ENCODE measurements at places on chromosomes 7 and 10.

DNA sequence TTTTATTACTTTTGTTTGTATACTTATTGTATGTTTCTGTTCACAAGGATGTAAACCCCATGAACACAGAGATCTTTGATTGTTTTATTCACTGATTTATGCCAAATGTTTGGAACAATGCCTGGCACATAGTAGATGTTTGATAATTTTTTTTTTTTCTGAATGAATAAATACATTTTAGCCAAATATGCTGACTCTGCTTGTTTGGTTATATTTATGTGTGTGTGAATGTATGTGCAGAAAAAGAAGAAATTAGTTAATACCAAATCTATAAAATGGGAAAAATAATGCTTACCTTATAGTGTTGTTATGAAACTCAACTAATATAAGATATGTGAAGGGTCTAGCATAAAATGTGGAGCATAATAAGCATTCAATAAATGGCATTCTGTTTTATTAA lies 203.9 kb downstream of the MDFIC start:
- DNase-seq, result no peak

DNA sequence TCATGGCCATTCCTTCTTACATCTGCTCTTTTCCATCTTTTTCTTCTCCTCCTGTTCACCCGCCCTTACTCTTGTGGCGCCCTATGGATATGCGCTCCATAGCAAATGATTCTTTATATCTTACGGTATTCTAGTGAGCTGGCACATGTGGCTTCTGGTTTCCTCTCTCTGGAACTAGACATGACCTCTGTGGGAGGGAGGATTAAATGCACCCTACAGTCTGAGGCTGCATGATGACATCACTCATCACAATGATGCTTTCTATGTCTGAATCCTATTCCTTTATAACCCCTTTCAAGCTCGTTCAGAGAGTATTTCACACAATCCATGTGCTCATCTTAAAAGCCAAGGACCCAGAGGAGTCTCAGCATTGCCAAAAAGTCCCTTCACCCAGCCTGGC lies 153.3 kb downstream of the EGFR start:
- no peak for DNase-seq

DNA sequence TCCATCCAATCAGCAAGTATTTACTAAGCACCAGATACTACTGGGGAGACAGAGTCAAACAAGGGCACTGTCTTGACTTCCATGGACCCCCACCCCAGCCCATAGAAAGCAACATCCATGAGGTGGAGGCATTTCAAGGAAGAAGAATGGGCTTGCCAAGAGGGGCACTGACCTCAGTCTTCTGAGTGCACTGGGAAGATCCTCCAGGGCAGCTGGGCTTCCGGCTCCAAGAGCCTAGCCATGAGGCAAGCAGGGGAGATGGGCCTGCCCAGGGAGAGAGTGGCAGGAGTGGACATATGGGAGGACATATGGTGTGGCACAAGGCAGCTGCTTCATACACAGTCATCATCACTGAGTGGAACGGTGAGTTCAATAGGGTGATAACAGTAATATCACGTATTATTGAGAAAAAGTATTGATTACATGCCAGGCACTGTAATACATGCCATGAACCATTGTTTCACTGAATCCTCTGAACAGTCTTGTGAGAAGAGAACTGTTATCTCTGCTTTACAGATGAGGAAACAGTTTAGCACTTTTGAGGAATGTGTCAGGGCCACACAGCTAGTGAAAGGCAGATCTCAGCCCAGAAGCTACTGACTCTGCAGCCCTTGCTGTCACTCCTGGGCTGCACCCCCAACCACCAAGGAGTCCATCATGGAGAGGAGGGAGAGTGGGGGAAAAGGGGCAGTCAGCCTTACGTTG lies 331.7 kb upstream of the ZMIZ1 start:
- DNase-seq, result no peak

DNA sequence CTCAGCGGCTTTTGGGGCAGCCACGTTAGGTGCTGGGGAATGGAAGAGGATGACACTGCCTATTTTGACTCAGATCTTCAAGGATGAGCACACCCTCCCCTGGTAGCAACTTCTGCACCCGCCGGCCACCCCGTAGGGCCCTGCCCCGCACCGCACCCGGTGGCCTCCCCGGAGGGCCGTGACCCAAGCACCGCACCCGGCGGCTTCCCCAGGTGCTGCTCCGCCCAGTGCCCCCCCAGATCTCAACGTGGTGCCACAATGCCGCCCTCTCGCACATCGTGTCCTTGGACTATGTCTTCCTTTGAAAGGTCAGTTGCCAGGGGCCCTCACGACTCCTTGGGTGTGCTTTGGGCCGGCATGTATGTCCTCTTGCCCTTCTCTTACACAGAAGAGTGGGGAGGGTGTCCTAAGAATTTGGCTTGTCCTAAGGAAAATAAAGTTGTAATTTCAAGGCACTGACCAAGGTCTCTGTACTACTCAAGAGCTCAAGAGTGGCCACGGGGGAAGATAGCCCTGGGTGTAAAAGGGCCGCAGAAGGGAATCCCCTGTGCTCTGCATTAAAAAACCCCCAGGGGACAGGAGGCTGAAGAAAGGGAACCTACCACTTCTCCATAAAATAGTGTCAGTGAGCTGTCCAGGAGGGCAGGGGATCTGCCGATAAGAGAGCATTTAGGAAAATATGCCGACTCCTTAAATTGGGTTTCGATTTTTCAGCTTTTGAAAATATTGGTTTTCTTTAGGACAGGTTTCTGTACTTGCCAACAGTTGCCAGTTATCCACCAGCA lies 1.6 kb upstream of the LANCL2 start:
- no peak for DNase-seq

GRCh38 chr10:52212062-52212461 lies 102.0 kb upstream of the DKK1 start:
- no peak for DNase-seq

GRCh38 chr7:98294326-98294725 lies 12.8 kb downstream of the BRI3 start:
- DNase-seq, result no peak

DNA sequence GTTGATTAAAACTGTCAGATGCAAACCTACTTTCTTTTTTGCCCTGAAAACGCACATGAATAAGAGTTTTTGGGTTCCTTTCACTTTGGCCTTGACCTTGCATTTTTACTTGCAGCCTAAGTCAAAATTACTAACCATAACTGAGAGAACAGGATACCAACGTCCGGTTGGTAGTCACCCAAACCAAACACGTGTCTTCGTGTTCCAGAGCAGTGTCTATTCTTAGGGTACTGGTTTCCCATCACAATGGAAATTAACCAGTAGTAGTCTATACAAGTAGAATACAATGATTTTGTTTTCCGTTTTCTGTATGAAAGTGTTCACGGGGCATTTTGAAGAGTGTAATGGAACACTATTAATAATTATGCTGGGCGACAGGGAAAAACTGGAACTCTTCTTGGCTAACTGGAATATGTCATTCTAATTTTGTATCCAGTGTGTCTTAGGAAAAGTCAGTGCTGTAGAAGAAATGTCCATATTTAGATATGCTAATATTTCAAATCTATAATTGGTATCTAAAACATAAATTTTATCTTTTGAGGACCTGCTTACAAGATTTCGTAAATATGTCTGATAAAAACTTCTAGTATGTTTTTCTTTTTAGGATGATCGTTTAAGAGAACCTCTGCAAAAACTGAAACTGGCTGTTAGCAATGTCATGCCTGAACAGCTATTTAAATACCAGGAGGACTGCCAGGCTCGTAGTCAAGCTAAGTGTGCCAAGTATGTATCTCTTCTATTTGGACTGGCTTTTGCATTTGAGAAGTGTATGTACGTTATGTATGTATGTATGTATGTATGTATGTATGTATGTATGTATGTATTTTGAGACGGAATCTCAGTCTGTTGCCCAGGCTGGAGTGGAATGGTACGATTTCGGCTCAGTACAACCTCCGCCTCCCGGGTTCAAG lies 40.9 kb downstream of the UBN2 start:
- no peak for DNase-seq

GRCh38 chr10:73850863-73851461 lies 23.4 kb downstream of the CAMK2G start:
- DNase-seq, result no peak

DNA sequence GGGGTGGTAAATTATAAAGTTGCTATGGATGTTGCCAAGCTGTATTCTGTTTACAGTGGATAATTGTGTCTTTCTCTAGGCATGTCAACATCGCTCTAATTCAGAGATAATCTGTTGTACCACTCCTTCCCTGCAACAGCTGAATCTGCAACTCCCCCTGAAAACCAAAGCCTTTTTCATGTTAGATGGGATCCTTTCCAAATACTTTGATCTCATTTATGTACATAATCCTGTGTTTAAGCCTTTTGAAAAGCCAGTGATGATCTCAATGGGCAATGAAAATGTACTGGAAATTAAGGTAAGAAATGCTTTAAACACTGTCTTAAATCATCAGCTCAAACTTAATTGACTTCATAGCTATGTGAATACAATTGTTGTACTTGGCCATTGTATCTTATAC lies 91.0 kb downstream of the MET start:
- no peak for DNase-seq

- no peak for DNase-seq
These were observed 3.1 kb upstream of the STK32C start for GRCh38 chr10:132310701-132311337.

DNA sequence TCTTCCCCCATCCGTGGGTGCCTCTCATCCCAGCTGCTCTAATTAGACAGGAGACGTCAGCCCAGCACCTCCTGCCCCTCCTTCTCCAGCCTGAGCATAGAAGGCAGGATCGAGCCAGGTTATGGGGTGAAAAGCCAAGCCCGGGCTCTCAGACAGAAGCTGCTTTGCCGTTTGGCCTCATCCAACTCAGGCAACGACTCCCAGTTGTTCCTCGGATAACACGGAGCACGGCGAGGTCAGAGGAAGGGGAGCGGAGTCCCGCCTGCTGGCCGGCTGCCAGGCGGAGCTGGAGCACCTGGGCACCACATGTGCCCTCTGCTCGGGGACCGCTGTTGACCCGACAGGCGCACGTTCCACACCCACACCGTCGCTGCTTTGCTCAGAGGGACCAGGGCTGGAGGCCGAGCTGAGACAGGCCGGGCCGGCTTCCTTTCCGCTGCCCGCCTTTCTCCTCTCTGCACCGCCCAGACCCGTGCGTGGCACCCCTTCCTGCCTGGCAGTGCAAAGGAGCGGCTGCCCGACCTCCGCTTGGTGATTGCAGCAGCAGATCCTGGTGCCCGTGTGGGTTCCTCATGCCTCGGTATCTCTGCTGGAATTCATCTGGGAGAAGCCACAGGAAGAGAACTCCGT lies 21.6 kb upstream of the UNCX start:
- no peak for DNase-seq

- no peak for DNase-seq
These were observed 297.1 kb downstream of the AHR start for GRCh38 chr7:17595546-17595945.

GRCh38 chr10:128122931-128123330 lies 3.3 kb downstream of the MKI67 start:
- DNase-seq, result no peak

- no peak for DNase-seq
These were observed 17.5 kb downstream of the FAM171A1 start for GRCh38 chr10:15353471-15354017.

DNA sequence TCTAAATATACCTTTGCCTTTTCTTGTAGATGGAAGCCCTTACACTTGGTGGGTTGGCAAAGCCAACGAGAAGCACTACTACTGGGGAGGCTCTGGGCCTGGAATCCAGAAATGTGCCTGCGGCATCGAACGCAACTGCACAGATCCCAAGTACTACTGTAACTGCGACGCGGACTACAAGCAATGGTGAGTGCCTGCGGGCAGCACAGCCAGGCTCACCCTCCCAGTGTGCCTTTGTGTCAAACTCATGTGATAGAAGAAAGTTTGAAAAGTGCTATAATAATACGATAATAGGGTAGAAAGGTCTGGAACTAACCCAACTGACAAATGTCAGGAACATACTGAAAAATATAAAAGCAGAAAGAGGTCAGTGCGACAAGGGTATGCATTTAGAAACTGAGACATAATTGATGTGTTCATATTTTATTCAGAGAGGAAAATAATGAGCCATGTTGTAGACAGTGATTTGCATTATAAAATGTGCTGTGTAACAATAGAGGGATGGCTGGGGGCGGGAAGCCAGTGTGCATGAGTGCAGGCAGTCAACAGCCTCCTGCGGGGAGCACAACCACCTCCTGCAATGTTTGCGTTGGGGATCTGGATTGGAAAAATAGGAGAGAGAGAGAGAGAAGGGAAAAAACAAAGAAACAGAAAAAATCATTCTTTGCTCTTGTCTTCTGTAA lies 686.9 kb upstream of the C7orf33 start:
- DNase-seq, result no peak

DNA sequence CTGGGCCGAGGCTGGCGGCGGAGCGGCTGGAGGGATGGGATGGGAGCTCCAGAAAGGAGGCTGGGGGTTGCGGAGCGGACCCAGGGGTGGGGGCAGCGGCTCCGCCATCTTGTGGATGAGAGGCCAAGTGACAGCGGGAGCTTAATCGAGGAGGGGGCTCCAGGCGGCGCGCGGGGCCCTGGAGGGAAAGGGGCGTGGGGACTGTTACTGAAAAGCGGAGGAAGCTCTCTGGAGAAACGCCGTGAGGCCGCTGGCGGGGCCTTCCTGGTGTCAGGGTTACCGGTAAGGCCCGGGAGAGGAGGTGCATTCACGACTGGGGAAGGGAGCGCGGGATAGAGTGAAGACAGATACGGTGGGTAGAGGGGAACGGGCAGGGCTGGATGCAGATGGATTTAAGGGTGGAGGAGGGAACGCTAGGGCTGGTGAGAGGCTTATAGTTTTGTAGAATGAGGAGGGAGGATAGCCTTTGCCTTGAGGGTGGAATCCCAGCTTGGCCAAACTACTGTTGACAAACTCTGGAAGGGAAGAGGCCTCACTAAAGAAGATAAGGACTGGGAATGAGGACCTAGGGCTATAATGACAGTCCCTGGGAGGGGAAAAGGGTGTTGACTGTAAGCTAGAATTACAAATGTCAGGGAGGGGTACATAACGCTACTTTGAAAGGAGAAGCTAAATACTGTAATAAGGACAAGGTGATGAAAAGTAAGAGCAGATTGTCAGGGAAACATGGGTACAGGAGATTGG lies 535 bp downstream of the BTRC start:
- peak; percentile 15 for DNase-seq
